ENCODE measurements at places on chromosomes 1 and 21.

DNA sequence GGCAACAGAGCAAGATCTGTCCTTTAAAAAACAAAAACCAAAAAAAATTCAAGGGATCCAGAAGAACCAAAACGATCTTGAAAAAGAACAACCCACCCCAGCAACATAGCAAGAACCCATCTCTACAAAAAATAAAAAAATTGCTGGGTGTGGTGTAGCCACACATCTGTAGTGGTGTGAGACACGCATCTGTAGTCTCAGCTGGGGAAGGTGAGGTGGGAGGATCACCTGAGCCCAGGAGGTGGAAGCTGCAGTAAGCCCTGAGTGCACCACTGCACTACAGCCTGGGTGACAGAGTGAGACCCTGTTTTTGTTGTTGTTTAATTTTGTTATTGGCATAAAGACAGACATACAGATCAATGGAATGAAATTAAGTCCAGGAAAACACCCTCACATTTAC is 22.3 kb downstream of the TRIM33 start:
- DNase-seq: no peak

DNA sequence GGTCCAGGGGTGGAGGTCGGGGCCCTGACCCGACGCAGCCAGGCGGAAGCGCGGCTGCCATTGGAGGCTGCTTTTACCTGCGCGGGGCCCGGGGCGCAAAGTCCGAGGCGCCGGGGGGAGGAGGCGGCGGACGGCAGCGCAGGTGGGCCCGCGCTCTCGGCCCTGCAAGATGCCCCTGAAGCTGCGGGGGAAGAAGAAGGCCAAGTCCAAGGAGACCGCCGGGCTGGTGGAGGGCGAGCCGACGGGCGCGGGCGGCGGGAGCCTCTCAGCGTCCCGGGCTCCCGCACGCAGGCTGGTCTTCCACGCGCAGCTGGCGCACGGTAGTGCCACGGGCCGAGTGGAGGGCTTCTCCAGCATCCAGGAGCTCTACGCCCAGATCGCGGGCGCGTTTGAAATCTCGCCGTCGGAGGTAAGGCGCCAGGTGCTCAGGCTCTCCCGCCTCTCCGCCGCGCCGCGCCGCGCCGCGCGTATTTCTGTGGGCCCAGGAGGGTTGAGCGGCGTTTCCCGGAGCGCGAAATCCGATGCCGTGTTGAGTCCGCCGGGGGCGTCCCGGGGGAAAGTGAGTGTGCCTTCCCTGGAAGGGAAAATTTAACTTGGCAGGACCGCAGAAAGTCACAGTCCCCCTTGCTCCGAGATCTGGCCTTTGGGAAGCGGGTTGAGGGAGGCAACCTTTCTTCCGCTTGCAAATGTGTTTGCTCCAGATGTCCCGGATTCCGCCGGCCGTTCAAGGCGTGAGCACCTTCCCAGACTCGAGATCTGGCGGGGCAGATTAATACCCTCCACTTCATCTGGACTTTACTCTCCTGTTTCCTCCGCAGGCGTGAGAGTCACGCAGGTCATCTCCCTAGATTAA is at the start of gene GIPC2:
TSS of gene GIPC2 (plus strand) at position 41 of the 853 bp plus-strand sequence. CDS start at position 170, 129 bp downstream.
- DNase-seq: no peak

DNA sequence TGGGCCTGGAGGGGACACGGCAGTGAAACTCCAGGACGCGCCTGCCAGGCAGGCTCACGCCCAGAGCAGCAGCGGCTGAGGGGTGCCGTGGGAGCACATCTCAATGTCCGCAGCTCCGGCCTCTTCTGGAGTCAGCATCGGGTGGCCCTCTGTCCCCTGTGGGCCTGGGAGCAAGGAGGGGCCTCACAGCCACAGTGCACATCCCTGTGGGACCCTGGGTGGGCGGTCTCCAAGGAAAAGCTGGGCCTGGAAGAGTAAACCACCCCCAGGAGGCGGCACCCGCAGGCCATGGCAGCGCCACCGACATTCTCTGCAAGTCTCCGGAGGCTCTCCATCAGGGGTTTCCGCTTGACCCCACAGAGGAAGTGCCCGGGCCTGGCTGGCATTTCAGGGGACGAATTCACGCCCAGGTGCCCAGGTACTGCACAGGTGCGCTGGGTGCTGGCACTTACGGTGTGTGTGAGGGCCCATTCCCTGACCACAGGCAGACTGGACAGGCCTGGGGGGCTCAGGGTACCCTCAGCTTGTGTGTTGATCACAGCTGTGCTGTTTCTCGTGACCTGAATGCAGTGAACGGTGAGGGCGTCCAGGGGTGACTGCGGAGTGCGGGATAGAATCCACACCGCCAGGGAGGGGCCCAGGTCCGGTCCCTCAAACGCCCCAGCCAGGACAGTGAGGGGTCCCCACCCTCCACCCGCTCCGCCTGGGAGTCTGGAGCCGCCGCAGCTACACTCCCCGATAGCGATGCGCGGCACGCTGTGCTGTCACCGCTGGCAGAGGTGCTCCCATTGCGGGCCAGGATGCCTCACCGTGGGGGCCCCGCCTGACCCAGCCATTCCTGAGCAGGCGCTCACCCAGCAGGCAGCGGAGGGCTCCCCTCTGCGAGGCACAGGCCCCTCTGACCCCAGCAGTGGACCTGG is 16.6 kb upstream of the RNF223 start:
- no peak for DNase-seq

DNA sequence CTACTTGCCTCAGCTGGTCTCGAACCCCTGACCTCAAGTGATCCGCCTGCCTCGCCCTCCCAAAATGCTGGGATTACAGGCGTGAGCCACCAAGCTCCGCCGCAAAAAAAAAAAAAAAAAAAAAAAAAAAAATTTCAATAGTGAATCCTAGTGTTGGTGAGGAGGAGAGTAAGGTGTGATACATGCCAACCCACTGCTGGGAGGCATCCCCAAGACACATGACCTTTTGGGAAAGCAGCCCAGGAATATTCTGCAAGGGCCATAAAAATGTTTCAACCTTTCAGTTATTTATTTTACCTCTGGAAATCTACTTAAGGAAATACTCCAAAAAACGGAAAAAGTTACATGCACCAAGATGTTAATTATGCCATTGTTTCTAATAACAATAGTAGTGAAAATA is 69.0 kb downstream of the ITPKB start:
- no peak for DNase-seq

DNA sequence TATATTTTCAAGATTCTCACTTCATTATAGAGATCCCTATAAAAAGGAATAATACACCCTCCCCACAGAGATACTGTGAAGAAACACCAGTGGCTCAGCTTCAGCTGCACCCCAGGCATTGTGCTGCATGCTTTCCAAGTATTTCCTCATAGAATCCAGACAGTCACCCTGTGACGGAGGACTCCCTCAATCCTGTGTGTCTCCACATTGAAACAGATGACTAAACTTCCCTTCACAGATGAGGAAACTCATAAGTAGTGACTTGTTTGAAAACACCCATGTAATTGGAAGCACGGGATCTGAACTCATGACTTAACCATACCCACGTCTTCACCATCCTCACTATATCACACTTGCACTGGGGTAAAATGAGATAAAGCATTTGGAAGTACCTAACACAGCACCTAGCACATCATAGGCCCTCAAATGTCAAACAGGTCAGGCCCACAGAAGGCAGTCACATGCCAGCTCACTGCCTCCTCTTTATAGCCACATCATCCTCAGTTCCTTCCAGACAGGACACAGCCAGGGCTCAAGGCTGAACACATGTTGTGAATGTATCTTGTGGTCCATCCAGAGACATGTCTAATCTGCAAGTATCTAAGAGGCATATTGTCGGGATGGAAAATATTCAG is 55.2 kb downstream of the GPR161 start:
- no peak for DNase-seq

DNA sequence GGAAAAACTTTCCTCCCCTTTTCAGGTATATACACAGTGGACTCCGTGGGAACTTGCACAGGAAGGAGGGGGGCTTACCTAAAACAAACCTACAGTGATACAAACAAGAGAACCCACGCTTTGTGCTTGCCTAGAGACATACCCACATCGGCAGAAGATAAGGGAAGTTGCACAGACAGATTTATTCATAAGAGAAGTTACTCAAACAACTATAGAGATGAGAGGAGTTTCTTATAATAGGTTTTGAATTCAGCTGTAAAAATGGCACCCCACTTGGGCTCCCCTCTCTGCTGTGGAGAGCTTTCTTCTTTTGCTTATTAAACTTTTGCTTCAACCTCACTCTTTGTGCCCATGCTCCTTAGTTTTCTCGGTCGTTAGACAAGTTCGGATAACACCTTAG is 1.8 kb upstream of the DUSP12 start:
- no peak for DNase-seq

DNA sequence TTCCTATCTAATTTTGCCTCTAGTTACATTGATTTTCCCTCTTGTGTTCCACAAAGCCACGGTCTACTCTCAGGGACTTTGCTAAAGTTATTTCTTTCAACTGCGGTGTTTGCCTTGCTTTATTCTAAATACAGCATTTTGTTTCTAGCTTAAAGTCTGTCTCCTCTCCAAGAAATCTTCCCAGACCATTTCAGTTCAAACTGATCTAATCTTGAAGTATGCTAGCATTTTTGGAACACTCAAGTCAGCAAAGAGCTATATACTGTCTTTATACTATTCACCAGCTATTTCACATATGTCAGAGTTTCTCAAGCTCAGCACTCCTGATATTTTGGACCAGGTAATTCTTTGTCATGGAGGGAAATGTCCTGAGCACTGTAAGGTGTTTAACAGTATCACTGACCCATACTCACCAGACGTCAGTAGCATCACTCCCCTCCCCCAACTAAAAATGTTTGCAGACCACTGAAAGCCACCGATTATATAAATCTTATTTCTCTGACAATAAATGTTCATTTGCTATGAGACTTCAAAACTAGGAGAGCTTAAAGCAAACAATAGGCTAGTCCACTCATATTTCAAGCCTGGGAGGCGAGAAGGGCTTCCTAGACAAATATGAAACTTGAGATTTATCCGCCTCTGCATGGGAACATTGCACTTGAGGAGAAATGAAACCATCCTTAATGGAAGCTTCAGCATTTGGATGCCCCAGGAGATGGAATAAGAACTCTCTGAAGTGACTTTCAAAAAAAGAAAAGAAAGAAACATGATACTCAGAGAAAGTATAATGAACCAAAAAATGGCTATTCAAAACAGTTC is 81.1 kb downstream of the KIAA0319L start:
- DNase-seq: no peak

DNA sequence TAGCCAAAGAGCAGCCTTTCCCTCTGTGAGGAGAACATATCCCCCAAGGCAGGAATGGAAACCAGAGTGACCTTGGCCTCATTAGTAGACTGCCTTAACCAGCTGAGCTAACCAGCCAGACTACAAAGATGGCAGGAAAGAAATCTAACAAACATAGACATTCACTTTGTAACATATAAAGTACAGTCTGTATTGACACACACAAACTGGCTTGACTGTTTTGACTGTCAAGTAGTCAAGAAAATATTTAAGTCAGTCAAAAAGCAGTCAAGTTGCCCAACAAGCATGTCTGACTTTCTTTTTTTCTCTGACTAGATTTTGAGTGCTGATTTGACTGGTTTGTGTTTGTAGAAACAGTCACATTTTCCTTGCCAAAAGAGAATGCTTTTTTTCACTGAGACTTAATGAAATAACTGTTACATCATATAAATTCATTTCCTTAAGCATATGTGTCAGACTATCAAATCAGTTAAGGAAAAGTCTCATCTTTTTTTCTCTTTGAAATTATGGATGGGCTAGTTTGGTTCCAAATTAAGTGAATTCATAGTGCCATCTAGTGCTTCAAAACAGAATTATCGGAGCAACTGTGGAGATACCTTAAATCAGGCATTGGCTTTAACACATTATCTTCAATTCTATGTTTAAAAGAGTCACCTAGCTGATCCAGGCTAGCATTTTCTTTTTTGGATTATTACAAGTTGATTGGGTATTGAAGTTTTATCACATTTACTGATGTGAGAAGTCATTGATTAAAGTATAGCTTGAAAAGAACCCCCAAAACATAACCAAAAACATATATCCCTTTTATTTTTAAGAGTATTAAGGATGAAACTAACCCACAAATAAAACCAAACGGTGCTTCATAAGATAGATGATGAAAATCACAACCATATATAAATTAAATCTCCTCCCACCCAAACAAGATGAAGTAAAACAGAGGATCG is 75.0 kb downstream of the ATP6V1G3 start:
- no peak for DNase-seq

DNA sequence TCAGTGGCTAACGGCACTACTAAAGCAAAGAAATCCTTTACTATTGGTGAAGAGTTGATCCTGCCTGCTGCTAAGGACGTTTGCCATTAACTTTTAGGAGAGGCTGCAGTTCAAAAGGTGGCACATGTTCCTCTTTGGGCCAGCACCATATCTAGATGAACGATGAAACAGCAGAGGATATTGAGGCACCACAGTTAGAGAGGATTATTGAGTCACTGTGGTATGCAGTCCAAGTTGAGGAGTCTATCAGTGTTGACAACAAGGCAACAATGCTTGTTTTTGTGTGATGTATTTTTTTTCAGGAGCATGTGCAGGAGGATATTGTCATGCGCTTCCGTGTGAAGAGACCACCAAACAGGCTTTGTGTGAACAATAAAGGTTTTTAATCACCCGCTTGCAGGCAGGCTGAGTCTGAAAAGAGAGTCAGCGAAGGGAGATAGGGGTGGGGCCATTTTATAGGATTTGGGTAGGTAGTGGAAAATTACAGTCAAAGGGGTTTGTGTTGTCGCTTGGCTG is 80.9 kb downstream of the UCHL5 start:
- no peak for DNase-seq

DNA sequence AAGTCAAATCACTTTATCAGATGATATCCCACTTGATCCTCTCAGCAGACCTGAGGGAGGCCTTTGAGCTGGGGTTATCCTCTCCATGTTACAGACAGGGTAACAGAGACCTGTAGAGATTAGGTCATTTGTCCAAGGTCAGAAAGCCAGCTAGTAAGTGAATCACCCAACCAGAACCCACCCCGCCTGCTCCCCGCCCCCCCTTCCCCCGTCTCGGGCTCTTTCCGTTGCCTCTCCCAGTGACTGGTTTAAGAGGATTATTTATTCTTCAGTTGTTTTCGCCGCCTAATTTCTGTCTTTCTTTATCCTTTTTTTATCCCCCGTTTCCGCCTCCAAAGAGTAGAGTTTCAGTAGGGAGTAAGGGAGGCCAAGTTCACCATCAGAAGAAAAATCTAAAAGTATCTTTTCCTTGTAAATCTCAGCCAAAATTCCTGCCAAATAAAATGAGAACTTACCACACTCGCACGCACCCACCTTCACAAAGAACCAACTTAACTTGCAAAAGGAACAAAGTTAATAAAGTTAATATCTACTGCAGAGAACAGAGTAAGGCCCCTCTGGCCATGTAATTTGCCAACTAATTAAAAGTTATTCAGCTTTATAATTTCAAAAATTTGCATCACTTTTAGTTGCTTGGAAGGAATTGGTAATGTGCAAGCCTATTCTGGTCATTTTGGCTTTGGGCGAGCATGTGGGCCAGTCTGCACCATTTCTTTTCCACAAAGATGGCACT is 76.8 kb upstream of the TRABD2B start:
- DNase-seq: no peak

DNA sequence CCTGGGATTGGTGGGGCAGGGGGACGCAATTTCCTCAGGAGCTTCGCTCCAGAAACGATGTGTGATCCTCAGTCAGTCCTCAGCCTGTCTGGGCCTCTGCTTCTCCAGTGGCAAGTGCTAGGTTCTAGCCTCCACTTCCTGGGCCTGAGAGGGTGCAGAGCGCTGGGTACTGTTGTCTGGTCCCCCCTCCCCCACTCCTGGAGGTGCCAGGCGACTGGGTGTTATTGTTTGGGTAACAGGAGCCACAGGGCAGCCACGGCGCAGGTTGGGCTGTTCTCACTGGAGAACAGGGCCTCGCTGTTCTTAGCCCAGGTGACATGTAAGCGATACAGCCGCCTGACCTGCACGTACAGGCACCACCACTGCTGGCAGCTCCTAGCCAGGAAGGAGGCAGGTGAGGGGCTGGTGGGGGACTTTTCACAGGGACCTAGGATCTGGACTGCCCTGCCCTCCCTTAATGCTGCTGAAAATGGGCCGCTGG is 2.1 kb downstream of the RPS6KA1 start:
- DNase-seq: no peak

GRCh38 chr1:27333717-27334279 is 8.0 kb upstream of the SYTL1 start:
- no peak for DNase-seq

Measured in NK-92 treated with Interleukin-12 subunit alpha and Interleukin-12 subunit beta, amount 100 ng/mL, for 24 hours (cell line).